Activated CD8-positive, alpha-beta memory T cell treated with anti-CD3 and anti-CD28 coated beads, Interleukin-2, amount 10 ng/mL, durations not matched to agents 7 days and 5 days (primary cell): ENCODE measurements at places on chromosomes 12 and 14. TPM values are rescaled to one million over a fixed set of nuclear protein-coding genes. Genes with fewer than 3 reads are reported as not detected.

DNA sequence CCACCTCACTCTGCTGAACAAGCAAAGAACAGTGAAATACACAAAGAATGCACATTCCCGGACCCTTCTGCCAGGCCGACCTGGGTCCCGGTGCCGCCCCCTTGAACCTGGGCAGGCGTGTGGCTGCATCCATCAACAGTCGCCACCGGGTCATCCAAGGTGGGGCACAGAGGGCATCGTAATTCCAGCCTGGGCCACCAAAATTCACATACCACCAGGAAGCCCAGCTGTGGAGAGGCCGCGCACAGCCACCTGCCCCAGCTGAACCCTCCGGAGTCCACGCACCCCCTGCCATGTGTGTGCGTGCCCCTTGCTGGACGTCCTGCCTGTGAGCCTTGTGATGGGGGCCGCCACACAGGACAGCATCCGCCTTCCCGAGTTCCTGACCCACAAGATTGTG lies 85.7 kb downstream of the NOC4L start:
- DNase-seq: no peak

Gene TIMM9
- 44.3 TPM for total RNA-seq

Gene TPPP2
- total RNA-seq: not detected

Gene PLD4
- total RNA-seq: not detected

- DNase-seq: peak; percentile 64
Measured at GRCh38 chr12:9751204-9752144, 9.2 kb downstream of the CD69 start.

DNA sequence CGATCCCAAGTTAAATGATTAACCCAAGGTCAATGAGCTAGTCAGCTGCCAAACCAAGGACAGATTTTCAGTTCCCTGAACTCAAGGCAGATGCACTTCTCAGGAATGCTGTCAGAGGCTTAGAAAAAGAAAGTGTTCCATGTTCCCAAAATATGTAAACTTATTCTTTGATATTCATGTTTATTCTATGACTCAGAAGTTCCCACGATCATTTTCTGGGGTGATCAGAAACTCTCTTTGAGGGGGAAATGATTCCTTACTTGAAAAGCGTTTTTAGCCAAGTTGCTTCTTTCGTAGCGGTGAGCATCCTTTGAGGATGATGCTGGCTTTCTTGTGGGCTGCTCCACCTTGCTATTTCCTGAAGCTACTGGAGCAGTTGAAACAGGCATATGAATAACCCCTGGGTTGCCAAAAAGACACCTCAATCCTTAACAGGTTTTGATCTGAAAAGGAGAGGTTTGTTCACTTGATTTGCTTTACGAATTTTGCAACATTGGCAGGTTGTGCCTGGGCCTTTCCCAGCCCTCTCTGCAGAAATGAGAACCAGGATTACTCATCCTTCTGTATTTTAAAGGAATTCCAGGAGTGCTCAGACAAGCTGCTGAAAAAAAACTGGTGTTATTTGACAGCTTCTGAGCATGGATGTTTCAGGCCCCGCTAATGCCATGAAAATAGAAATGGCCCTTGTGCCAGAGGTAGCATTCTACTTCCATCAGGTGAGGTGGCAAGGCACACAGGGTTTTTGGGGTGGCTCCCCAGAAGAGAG lies 121.4 kb upstream of the HIF1A start:
- DNase-seq: no peak

- no peak for DNase-seq
Measured at GRCh38 chr12:97301576-97301975, 161.0 kb upstream of the RMST start.

Gene NRIP2
- total RNA-seq: not detected

GRCh38 chr12:83919081-83919480 lies 993.5 kb downstream of the SLC6A15 start:
- no peak for DNase-seq

- no peak for DNase-seq
Measured at GRCh38 chr14:89574420-89574819, 157.4 kb upstream of the FOXN3 start.

GRCh38 chr12:87152841-87153528 lies 876.2 kb downstream of the C12orf50 start:
- DNase-seq: no peak

Gene TROAP
- 89.5 TPM for total RNA-seq

Gene DLK1
- total RNA-seq: not detected

Gene KRT76
- not detected for total RNA-seq

Gene MYH6
- 0.23 TPM for total RNA-seq

DNA sequence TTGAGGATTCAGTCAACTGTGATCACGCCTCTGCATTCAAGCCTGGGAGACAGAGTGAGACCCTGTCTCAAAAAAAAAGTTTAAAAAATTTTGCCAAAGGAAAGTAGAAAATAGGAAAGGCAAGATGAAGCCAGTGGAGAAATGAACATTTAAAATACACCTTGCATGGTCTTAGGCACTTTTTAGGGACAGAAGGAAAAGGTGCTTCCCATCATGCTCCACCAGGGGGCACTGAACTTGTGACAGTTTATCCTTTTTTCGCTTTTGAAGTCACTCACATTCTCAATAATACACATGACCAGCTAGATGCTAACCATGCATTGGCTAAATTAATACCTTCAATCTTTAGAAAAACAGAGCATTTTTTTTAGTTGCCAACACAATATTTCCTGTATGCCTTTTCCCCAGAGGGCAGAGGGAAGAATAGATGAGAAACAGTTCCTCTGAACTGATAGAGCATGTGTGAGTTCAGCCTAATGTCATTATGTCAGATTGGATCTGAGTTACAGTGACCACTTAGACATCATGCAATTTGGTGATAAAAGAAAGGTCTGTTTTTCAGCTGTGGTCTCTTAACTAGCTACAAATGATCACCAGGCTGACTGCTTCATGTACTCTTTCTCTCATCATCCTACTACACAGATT lies 221.8 kb upstream of the SSTR1 start:
- peak; percentile 52 for DNase-seq

- peak; percentile 59 for DNase-seq
Measured at GRCh38 chr12:124680863-124681778, 113.7 kb upstream of the NCOR2 start.

GRCh38 chr12:53050426-53051057 lies 677 bp downstream of the TNS2 start:
- no peak for DNase-seq
